ENCODE measurements at places on chromosomes 6 and 20.
A peak's percentile ranks its signal among the peaks of the same experiment; 100 is the strongest.

- no peak for DNase-seq
These were observed 155.5 kb downstream of the PRL start for GRCh38 chr6:22141241-22141745.

- DNase-seq, result no peak
These were observed 40.5 kb upstream of the MPC1 start for GRCh38 chr6:166423051-166423745.

DNA sequence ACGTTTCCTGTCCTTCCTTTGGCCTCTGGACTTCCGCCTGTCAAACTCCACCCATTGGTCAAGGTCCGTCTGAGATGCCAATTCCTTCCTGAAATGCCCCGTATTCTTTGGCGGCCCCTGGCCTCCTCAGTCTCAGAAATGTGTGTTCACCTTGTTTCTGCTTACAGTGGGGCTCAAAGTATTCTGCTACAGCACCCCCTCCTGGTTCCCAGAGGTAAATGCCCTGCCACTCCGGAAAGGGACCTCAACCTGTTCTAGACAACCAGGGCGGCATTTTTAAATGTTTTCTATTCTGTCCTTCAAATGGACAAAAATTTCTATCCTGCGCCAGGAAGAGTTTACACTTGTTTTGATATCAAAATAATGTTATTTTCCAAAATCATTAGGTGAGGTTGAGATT, 12.1 kb upstream of the PAX1 start:
- no peak for DNase-seq

DNA sequence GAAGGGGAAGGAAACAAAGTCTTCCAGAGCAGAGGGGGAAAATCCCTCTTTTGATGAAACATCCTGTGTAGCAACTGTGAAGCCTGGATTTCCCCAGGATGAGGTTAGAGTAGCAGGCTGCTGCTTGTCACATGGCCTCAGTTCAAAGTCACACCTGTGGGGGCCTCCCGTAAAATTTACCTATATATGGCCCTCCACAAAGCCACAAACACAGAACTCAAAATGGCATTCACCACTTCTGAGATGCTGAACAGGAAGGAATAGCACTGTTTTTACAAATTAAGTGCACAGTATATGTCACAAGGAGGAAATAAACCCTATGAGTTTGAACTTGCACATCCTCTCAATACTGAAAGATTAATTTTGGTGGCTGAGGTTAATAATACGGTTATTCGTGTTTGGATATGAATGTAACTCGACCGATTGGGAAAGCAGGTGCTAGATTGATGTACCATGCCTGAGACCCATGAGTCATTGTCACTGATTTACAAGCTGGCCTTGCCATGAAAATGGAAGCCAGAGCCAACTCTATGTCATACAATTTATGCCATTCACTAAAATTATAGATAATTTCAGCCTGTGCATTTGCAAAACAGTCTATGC, 70.6 kb downstream of the SGK1 start:
- peak; percentile 57 for DNase-seq

- peak; percentile 58 for DNase-seq
These were observed 448 bp upstream of the DDAH2 start for GRCh38 chr6:31729515-31729978.

- DNase-seq, result no peak
These were observed 10.6 kb downstream of the RNF182 start for GRCh38 chr6:13935190-13935880.

GRCh38 chr6:157982563-157983405, 1.1 kb downstream of the SYNJ2 start:
- no peak for DNase-seq

- no peak for DNase-seq
These were observed 538.6 kb upstream of the MARCKS start for GRCh38 chr6:113318575-113318917.

- DNase-seq, result no peak
These were observed 9.9 kb upstream of the MMP9 start for GRCh38 chr20:45998761-45999160.

DNA sequence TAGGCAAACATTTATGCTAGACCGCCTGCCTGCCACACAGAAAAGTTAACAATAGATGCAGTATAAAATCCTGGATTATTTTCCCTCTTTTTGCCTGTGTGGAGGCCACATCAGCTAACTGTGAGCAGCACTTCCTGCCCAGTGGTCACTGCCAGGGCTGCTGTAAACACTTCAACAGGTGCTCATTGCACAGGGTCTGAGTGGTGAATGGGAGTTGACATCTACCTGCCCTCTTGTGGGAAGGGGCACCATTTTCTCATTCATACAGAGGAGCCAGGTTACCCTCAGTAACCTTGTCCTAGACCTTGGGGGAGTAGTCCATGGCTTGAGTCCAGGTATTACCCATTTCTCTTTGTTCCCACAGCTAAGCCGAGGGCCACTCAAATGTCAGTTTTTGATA, 235.3 kb downstream of the TMEM242 start:
- DNase-seq, result no peak

Measured in activated CD4-positive, CD25-positive, alpha-beta regulatory T cell treated with anti-CD3 and anti-CD28 coated beads, Interleukin-2, amount 50 U/mL, for 16 hours (primary cell).